Right atrium auricular region (tissue), 2 donors: ENCODE measurements at places on chromosomes 12 and 14. TPM values are rescaled to one million over a fixed set of nuclear protein-coding genes. Genes with fewer than 3 reads are reported as not detected.

LPAR5 gene
- total RNA-seq: 3.7 TPM

TMEM179 gene
- 2.2 TPM for total RNA-seq

RDH12 gene
- total RNA-seq: not detected

CEBPE gene
- not detected for total RNA-seq
